ENCODE measurements at places on chromosomes 11 and 22.

- DNase-seq, result no peak
These were observed 27.6 kb downstream of the SLC6A5 start for GRCh38 chr11:20627026-20627425.

DNA sequence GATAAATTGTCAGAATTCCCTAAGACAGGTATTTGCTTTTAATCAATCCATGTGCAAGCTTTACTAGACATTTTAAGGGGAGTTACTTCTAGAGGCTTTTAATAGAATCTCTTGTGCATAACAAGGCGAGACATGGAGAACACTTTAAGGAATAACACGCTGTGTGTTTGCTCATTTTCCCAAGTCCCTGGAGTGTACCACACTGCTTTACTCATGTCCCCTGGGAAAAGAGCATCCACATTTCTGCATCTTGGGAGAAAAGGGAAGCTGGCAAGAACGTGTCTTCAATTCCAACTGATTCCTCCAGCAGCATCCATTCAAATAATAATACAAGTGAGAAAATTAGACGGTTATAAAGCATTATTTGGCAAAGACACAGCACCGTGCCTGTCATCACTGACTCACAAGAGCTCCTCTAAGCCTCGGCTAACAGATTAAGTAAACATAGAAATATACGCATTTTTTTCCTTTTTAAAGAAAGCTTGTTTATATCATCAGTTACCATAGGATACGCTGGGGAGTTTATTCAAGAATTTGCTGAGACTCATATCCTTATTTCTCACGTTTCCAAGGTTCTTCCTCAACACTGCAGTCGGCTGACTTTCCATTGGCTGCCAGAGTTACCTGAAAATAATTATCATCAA is 121.5 kb downstream of the CD44 start:
- DNase-seq, result no peak

GRCh38 chr11:85772695-85773094 is 38.2 kb downstream of the SYTL2 start:
- no peak for DNase-seq

GRCh38 chr22:30212363-30212995 is 34.1 kb downstream of the LIF start:
- peak; percentile 60 for DNase-seq

DNA sequence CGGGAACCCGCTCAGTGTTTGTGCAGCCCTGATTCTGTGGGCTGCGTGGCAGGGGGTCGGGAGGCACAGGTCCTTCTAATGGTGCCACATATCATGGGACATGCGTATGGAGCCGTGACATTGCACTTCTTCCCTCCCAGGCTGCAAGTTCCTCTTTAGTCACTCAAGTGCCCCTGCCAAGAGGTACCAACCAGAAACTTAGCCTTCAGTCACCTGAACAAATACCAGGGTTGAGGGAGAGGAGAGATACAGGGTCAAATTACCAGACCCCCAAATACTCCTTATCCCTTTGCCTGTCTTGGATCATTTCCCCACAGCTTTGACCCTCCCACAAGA is 209.1 kb downstream of the BUD13 start:
- DNase-seq, result no peak

DNA sequence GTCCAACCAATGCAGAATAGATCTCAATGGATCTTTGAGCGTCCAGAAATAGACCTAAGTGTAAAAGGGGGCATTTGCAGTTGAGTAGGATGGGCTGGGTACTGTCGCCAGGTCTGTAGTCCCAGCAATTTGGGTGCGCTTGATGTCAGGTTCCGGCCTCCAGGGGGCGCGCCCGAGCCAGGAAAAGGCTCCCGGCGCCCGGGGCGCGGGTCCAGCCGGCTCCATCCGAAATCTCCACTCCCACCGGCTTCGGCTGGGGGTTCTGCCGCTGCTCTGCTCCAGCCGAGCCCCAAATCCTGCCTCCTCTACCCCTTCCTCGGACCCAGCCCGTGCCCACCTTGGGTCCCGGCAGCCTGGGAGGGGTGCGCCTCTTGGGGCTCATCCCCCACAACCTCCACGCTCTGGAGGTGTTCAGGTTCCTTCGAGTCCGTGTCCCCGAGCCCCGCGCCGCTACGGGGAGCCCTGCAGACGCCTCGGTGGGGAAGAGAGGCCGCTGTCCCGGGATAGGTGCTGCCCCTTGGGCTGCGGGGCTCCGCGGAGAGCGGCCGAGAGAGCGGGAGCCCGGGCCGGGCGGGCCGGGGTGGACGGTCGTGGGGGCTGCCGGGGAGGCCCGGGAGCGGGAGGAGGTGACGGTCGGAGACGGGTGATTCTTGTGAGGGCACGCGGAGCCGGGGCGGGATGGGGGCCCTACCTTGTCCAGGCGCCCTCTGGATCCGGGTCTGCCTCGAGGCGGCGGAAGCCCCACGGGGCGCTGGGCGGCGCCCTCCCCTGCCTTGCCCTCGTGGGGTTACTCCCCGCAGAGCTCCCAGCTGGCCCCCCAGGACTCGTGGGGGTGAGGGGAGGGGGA is 13.0 kb upstream of the CYB5R3 start:
- DNase-seq, result peak; percentile 80

GRCh38 chr11:65183201-65183891 is 1.6 kb downstream of the CAPN1 start:
- no peak for DNase-seq
